HFFc6 (cell line): ENCODE measurements at places on chromosomes 5 and 9. TPM values are rescaled to one million over a fixed set of nuclear protein-coding genes. Genes with fewer than 3 reads are reported as not detected.

DNA sequence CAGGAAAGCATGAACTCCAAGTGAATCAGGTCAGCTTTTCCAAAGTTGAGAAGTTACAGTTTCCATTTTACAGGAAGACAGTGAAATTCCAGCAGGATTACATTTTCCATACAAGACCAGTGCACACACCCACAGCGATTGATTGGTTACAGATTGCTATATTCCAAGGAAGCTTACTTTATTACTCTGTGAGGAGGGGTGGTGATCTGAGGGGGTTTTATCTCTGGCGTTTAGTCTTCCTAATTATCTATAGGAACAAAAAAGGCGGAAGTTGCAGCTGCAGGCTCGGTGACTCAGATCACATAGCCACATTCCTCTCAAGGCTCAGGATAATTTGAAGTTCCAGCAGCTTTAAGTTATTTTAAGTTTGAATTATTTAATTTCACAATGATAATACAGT, 450.4 kb upstream of the NMUR2 start:
- no peaks in the 10 kb centered on the region for H3K27me3 ChIP-seq
- no peak for DNase-seq
- no peak overlapping the region for H3K4me3 ChIP-seq
- H3K27ac ChIP-seq, result no peak overlapping the region
- peaks cover 4% of the 10 kb centered on the region; the same call in 1 of the 2 replicates for H3K36me3 ChIP-seq

TAF1L gene
- total RNA-seq, result 0.06 TPM in 1 of 3 replicates, not detected in the others

GRCh38 chr5:141713616-141714309, 31.7 kb upstream of the ARAP3 start:
- H3K27me3 ChIP-seq, result peaks cover 31% of the 10 kb centered on the region
- H3K27ac ChIP-seq, result no peak overlapping the region
- H3K4me1 ChIP-seq, result peaks cover 20% of the 10 kb centered on the region

GRCh38 chr5:95969651-95970358, 8.2 kb upstream of the ELL2 start:
- no peak overlapping the region for H3K27ac ChIP-seq
- peaks cover 15% of the 10 kb centered on the region for H3K4me1 ChIP-seq
- peaks cover 7% of the 10 kb centered on the region; the same call in 1 of the 2 replicates for H3K36me3 ChIP-seq
- H3K4me3 ChIP-seq, result no peak overlapping the region
- no peak for DNase-seq
- no peaks in the 10 kb centered on the region for H3K27me3 ChIP-seq

RUSC2 gene
- 56.8 to 71.1 TPM (median 69.6 TPM) in 3 replicates for total RNA-seq

ITK gene
- total RNA-seq, result not detected in 3 replicates

NKD2 gene
- not detected in 3 replicates for total RNA-seq

GRCh38 chr5:150211156-150212030, 21.5 kb downstream of the SLC6A7 start:
- H3K4me3 ChIP-seq, result no peak overlapping the region
- no peaks in the 10 kb centered on the region for H3K36me3 ChIP-seq

GHR gene
- total RNA-seq, result 1.4 to 2.1 TPM (median 1.7 TPM) in 3 replicates

GRCh38 chr5:589173-589572, 23.0 kb upstream of the CEP72 start:
- H3K27ac ChIP-seq, result no peak overlapping the region
- peaks cover 11% of the 10 kb centered on the region for H3K27me3 ChIP-seq
- H3K4me1 ChIP-seq, result peaks cover 17% of the 10 kb centered on the region
- no peak overlapping the region for H3K4me3 ChIP-seq
- H3K36me3 ChIP-seq, result no peaks in the 10 kb centered on the region

HSD17B3 gene
- total RNA-seq, result not detected in 3 replicates

DNA sequence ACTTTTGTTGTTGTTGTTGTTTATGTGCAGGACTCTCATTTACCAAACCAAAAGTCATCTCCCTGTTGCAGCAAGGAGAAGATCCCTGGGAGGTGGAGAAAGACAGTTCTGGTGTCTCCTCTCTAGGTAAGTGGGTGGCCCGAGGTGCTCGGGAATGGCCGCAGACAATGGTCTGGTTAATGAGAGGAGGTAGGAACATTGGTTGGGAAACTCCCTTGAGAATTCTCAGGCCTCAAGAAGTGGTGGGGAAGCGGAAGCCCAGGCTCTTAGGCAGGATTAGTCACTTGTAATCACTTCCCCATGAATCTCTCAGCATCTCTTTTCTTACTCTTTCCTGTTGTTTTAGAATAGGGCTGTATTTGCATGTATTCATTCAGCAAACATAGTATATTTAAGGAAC, 7.2 kb downstream of the ZNF354B start:
- H3K36me3 ChIP-seq, result peaks cover 81% of the 10 kb centered on the region
- no peaks in the 10 kb centered on the region for H3K4me1 ChIP-seq
- H3K27ac ChIP-seq, result no peak overlapping the region
- peaks cover 1% of the 10 kb centered on the region; the same call in 1 of the 2 replicates for H3K27me3 ChIP-seq

- peaks cover 6% of the 10 kb centered on the region; the same call in 1 of the 2 replicates for H3K36me3 ChIP-seq
- H3K27me3 ChIP-seq, result peaks cover 4% of the 10 kb centered on the region; the same call in 1 of the 2 replicates
- H3K4me1 ChIP-seq, result peaks cover 96% of the 10 kb centered on the region
Measured at GRCh38 chr9:94919376-94920098, 193.0 kb downstream of the AOPEP start.

- H3K4me1 ChIP-seq, result peaks cover 41% of the 10 kb centered on the region
- H3K27ac ChIP-seq, result peak overlapping the region; percentile 88
- H3K4me3 ChIP-seq, result peak overlapping the region; percentile 74
- peaks cover 15% of the 10 kb centered on the region for H3K36me3 ChIP-seq
- peak; percentile 48 for DNase-seq
- no peaks in the 10 kb centered on the region for H3K27me3 ChIP-seq
Measured at GRCh38 chr5:103340717-103341388, 82.3 kb downstream of the MACIR start.

DNA sequence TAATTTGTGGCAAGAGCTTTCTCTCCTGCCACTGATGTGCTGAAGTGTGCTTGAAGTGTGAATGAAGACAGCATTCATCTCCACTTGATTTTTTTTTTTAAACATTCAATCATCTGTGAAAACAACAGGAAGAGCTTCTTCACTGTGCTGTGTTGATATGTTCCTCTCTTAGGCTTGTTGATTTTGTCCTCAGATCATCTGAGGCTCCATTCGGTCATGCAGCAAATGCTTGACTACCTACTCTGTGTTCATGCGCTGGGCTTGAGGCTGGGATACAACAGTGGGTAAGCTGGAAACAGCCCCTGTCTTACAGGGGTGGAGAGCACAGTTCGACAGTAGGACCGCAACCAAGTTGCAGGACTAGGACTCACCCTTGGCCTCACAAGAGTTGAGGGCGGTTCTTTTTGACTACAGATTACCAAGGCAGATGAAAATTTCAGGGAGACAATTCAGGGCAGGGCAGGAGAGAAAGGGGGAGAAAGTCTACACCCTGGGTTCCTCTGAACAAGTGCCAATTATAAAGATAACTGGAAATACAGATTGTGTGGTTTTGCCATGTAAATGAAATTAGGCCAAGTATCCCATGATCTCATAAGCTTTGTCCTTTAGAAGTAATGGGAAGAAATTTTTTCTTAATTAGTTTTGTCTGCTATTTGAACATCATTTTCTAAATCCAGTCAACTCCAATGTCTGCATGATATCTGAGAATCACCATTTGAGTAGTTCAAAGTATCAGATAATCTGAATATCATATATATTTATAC, 31.0 kb upstream of the F2R start:
- H3K4me3 ChIP-seq, result no peak overlapping the region; the same call in 1 of the 2 replicates
- H3K27ac ChIP-seq, result no peak overlapping the region
- H3K4me1 ChIP-seq, result peaks cover 67% of the 10 kb centered on the region
- peaks cover 14% of the 10 kb centered on the region for H3K36me3 ChIP-seq

GRCh38 chr9:37198831-37199230, 78.5 kb downstream of the ZCCHC7 start:
- no peak overlapping the region for H3K4me3 ChIP-seq
- peaks cover 63% of the 10 kb centered on the region for H3K4me1 ChIP-seq
- no peak overlapping the region for H3K27ac ChIP-seq
- DNase-seq, result no peak
- H3K36me3 ChIP-seq, result peaks cover 15% of the 10 kb centered on the region
- H3K27me3 ChIP-seq, result peaks cover 3% of the 10 kb centered on the region

- H3K4me3 ChIP-seq, result no peak overlapping the region
- DNase-seq, result peak; percentile 69
- H3K27me3 ChIP-seq, result peaks cover 26% of the 10 kb centered on the region
- H3K36me3 ChIP-seq, result no peaks in the 10 kb centered on the region
Measured at GRCh38 chr9:36928670-36929349, 105.3 kb downstream of the PAX5 start.

LAMC3 gene
- total RNA-seq, result not detected in 3 replicates

TMEM171 gene
- 1.4 to 2.1 TPM (median 1.9 TPM) in 3 replicates for total RNA-seq
